Heart right ventricle (tissue), 16 donors: ENCODE measurements at places on chromosomes 12 and 14. TPM values are rescaled to one million over a fixed set of nuclear protein-coding genes. Genes with fewer than 3 reads are reported as not detected.

- no peak for DNase-seq
These were observed 7.0 kb downstream of the IFI27L2 start for GRCh38 chr14:94122438-94122837.

- no peak for DNase-seq
These were observed 51.4 kb upstream of the TMTC2 start for GRCh38 chr12:82635263-82635662.

DNA sequence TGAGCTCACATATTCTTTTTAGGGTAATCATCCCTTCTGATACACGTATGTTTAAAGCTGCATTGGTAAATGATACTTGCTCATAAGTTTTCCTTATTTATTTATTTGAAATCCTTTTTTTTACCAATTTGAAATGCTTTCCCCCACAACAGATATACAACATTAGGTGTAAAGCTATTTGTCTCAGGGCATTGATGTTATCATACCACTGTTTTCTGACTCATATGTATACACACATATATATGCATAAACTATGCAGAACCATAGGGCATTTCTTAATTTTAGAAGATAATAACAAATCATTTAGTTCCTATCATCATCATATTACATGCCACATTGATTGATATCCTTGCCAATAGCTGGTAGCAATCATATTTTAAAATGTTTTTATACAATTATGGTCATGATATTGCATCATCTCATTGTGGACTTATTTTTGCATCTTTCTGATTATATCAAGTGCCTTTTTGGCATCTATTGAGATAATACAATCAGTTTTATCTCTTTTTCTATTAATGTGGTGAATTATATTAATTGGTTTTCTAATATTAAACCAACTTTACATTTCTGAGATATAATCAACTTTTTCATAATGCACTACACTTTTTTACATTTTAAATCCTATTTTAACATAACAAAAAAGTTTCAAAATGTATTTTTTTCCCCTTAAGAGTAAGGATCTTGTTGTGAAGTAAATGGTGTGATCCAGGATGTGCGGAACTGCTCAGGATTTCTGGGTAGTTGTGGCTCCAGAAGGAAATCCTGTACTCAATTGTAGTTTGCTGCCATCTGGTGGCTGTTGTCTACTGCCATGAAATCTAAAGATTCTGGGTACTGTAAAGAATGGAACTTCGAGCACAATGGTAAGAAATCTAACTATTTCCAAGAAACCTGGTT, 16.7 kb downstream of the OR9K2 start:
- no peak for DNase-seq

Gene GPRC5A
- 4.5 TPM for total RNA-seq

GRCh38 chr12:12456637-12457036, 99.8 kb downstream of the BORCS5 start:
- DNase-seq, result no peak

Gene ACYP1
- 10.0 TPM for total RNA-seq

DNA sequence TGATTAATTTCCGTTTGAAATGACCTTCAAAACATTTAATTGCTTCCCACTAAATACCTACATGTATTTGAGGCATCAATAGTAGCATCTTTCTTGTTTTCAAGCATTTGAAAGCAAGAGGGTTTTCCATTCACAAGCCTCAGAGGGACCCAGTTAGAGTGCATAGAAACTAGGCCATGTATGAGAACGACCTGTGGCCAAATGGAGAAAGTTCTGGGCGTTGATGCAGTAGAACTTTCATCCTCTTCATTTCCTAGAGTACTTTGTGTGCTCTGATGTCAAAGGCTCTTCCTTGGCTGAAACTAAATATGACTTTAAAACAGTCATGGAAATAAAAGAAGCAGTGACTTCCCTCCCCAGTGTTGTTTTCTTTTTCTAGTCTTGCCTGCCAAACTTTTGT, 944 bp upstream of the DHRS7 start:
- no peak for DNase-seq

GRCh38 chr12:89875225-89875624, 166.6 kb upstream of the ATP2B1 start:
- no peak for DNase-seq
